Epithelial cell of umbilical artery (primary cell): ENCODE measurements at places on chromosomes 6 and 20. TPM values are rescaled to one million over a fixed set of nuclear protein-coding genes. Genes with fewer than 3 reads are reported as not detected.

HLA-DRB5 gene
- total RNA-seq: not detected in 2 replicates

LY6G6D gene
- total RNA-seq: not detected in 2 replicates

GABRR1 gene
- total RNA-seq: not detected in 2 replicates

PDE10A gene
- total RNA-seq: 6.8 and 10.4 TPM in 2 replicates

CPNE1 gene
- total RNA-seq: 109 and 146 TPM in 2 replicates

PPIL6 gene
- total RNA-seq: 1.7 and 2.3 TPM in 2 replicates

MCCD1 gene
- total RNA-seq: not detected in 2 replicates

IYD gene
- total RNA-seq: under 0.01 TPM in 1 of 2 replicates, not detected in the other

PROKR2 gene
- under 0.01 TPM in 1 of 2 replicates, not detected in the other for total RNA-seq

SAMD3 gene
- not detected in 2 replicates for total RNA-seq

SIGLEC1 gene
- not detected in 2 replicates for total RNA-seq

TMC2 gene
- not detected in 2 replicates for total RNA-seq

OPRM1 gene
- not detected in 2 replicates for total RNA-seq

OVOL2 gene
- not detected in 2 replicates for total RNA-seq

MUC21 gene
- not detected in 2 replicates for total RNA-seq

ESR1 gene
- 0.30 TPM in 1 of 2 replicates, not detected in the other for total RNA-seq

KHDRBS2 gene
- total RNA-seq: not detected in 2 replicates

SMLR1 gene
- total RNA-seq: not detected in 2 replicates

PLCB1 gene
- total RNA-seq: 10.4 and 18.5 TPM in 2 replicates

SLA2 gene
- not detected in 2 replicates for total RNA-seq

HLA-F gene
- total RNA-seq: 1.6 and 25.1 TPM in 2 replicates

HLA-DOB gene
- total RNA-seq: not detected in 2 replicates

PPP1R3G gene
- under 0.01 and 0.32 TPM in 2 replicates for total RNA-seq

BPIFB2 gene
- total RNA-seq: not detected in 2 replicates

MATN4 gene
- not detected in 2 replicates for total RNA-seq

TRIM10 gene
- not detected in 2 replicates for total RNA-seq

CAPN11 gene
- 3.0 and 4.2 TPM in 2 replicates for total RNA-seq

SIRPB1 gene
- total RNA-seq: 0.32 TPM in 1 of 2 replicates, not detected in the other

FOXS1 gene
- total RNA-seq: not detected in 2 replicates

NNAT gene
- under 0.01 TPM in 1 of 2 replicates, not detected in the other for total RNA-seq

RAET1L gene
- total RNA-seq: not detected in 2 replicates

OR2H1 gene
- not detected in 2 replicates for total RNA-seq

RAET1G gene
- total RNA-seq: 0.30 TPM in 1 of 2 replicates, not detected in the other

RAD21L1 gene
- total RNA-seq: 0.15 TPM in 1 of 2 replicates, not detected in the other

C4A gene
- total RNA-seq: 0.65 and 0.91 TPM in 2 replicates

ISM1 gene
- not detected in 2 replicates for total RNA-seq

ADGRG6 gene
- 158 and 199 TPM in 2 replicates for total RNA-seq

HSPA1L gene
- 0.76 and 0.97 TPM in 2 replicates for total RNA-seq

MAPK14 gene
- total RNA-seq: 51.0 and 75.2 TPM in 2 replicates

ELOVL4 gene
- 2.3 and 3.0 TPM in 2 replicates for total RNA-seq
